Activated CD4-positive, alpha-beta T cell treated with anti-CD3 and anti-CD28 coated beads, Interleukin-2, amount 10 ng/mL, durations not matched to agents 24 days and 14 days (primary cell): ENCODE measurements at places on chromosomes 1 and 21. TPM values are rescaled to one million over a fixed set of nuclear protein-coding genes. Genes with fewer than 3 reads are reported as not detected.

DNA sequence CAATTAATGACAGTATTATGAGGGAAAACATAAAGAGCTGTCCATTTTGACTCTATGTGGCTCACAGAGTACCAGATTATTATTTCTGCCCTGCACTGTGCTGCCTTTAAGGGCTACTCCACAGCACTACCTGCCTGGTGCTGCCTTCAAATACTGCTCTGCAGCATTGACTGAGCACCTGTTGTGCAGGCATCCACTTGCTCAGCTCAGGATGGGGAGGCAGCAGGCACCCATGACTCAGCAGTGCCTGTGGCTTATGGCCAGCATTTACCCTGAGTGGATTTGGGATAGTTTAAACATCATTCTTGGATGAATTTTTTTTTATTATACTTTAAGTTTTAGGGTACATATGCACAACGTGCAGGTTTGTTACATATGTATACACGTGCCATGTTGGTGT lies 953 bp upstream of the KPRP start:
- H3K4me1 ChIP-seq: no peaks in the 10 kb centered on the region
- no peaks in the 10 kb centered on the region for H3K27me3 ChIP-seq
- no peak for DNase-seq
- H3K4me3 ChIP-seq: no peak overlapping the region
- no peak overlapping the region for H3K27ac ChIP-seq
- H3K36me3 ChIP-seq: no peaks in the 10 kb centered on the region

- peak; percentile 100 for DNase-seq
- peak overlapping the region; percentile 88 for H3K4me3 ChIP-seq
- H3K4me1 ChIP-seq: peaks cover 32% of the 10 kb centered on the region
- H3K27me3 ChIP-seq: peaks cover 4% of the 10 kb centered on the region
- peak overlapping the region; percentile 91 for H3K27ac ChIP-seq
Observed at GRCh38 chr1:6784560-6785317, 515 bp upstream of the CAMTA1 start.

DNA sequence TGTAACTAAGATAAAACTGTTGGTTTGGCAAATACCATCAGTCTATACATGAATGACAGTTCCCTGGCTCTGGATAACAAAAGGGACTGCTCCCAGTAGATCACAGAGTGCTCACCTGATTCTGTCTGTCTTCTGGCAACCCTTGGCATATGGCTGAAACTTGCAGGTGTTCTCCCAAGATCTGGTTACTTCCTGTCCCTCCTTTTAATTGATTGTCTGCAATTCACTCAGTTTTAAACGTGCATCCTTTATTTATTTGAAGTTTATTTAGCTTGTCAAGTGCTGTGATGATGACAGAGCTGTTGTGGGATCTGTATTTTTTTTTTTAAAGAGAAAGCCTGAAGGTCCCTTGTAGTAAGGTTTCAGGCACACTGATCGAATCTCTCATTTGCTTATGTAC lies 3.4 kb downstream of the KCNA3 start:
- peak overlapping the region; percentile 95 for H3K4me3 ChIP-seq
- peaks cover 39% of the 10 kb centered on the region for H3K36me3 ChIP-seq
- H3K27ac ChIP-seq: peak overlapping the region; percentile 94
- peaks cover 54% of the 10 kb centered on the region for H3K4me1 ChIP-seq
- H3K27me3 ChIP-seq: no peaks in the 10 kb centered on the region
- peak; percentile 79 for DNase-seq

GRCh38 chr21:41769111-41769510 lies 2.3 kb upstream of the RIPK4 start:
- no peak overlapping the region for H3K27ac ChIP-seq
- no peak for DNase-seq
- H3K4me1 ChIP-seq: peaks cover 20% of the 10 kb centered on the region
- H3K27me3 ChIP-seq: peaks cover 74% of the 10 kb centered on the region
- peaks cover 6% of the 10 kb centered on the region for H3K36me3 ChIP-seq

GRCh38 chr1:222618880-222619596 lies 1.1 kb downstream of the MIA3 start:
- peak; percentile 75 for DNase-seq
- peak overlapping the region; percentile 74 for H3K27ac ChIP-seq
- peaks cover 32% of the 10 kb centered on the region for H3K4me1 ChIP-seq
- peaks cover 20% of the 10 kb centered on the region for H3K36me3 ChIP-seq
- peaks cover 20% of the 10 kb centered on the region for H3K27me3 ChIP-seq

DNA sequence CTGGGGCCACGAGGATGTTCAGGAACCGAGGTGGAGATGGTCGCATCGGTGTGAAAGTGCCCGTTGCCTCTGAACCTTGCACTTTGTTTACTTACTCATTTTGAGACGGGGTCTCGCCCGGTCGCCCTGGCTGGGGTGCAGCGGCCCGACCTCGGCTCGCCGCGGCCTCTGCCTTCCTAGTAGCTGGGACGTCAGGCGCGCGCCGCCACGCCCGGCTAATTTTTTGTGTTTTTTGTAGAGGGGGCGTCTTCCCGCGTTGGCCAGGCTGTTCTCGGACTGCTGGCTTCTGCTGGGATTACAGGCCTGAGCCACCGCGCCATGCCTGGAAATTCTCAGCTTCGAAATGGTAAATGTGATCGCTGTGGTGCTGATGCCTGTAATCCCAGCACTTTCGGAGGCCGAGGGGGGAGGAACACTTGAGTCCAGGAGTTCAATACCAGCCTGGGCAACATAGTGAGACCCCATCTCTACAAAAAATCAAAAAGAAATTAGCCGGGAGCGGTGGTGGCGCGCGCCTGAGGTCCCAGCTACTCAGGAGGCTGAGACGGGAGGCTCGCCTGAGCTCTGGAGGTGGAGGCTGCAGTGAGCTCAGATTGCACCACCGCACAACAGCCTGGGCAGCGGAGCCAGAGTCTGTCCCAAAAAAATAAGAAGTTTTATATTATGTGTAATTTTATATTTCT lies 684 bp upstream of the MRPL20 start:
- peak overlapping the region; percentile 96 for H3K4me3 ChIP-seq
- DNase-seq: peak; percentile 77
- H3K27ac ChIP-seq: peak overlapping the region; percentile 84
- H3K4me1 ChIP-seq: peaks cover 21% of the 10 kb centered on the region
- peaks cover 51% of the 10 kb centered on the region for H3K36me3 ChIP-seq

GRCh38 chr1:38062361-38063288 lies 16.0 kb upstream of the POU3F1 start:
- H3K27me3 ChIP-seq: peaks cover 9% of the 10 kb centered on the region
- no peak overlapping the region for H3K27ac ChIP-seq
- no peak for DNase-seq
- H3K4me1 ChIP-seq: no peaks in the 10 kb centered on the region
- H3K36me3 ChIP-seq: no peaks in the 10 kb centered on the region

- H3K36me3 ChIP-seq: no peaks in the 10 kb centered on the region
- no peak overlapping the region for H3K27ac ChIP-seq
- H3K4me3 ChIP-seq: no peak overlapping the region
- peaks cover 12% of the 10 kb centered on the region for H3K27me3 ChIP-seq
Observed at GRCh38 chr1:179781962-179782361, 38.9 kb downstream of the FAM163A start.

GRCh38 chr1:173295391-173295790 lies 88.3 kb upstream of the TNFSF4 start:
- no peak for DNase-seq
- peaks cover 29% of the 10 kb centered on the region for H3K27me3 ChIP-seq
- no peak overlapping the region for H3K27ac ChIP-seq
- H3K36me3 ChIP-seq: no peaks in the 10 kb centered on the region

The ANKRD35 gene
- total RNA-seq: 0.40 TPM in 2 replicates

DNA sequence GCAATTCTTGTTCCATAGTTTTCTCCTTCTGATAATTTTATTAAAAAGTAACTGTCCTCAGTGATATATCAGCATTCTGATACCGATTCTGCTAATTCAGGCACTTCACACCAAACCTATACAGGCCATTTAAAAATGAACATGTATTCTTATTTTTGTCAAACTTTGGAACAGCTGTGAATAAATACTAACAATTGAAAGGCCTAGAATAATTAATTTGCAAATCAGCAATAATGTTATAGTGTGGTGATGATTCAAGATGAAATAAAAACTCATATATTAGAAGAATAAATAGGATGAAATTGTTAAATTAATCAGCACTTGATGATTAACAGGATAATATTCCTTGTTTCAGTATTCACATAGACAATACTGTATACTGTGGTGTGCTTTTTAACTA lies 9.9 kb downstream of the CDKN2C start:
- DNase-seq: no peak
- H3K27me3 ChIP-seq: peaks cover 43% of the 10 kb centered on the region
- peaks cover 9% of the 10 kb centered on the region for H3K36me3 ChIP-seq
- H3K27ac ChIP-seq: no peak overlapping the region
- H3K4me1 ChIP-seq: peaks cover 19% of the 10 kb centered on the region

DNA sequence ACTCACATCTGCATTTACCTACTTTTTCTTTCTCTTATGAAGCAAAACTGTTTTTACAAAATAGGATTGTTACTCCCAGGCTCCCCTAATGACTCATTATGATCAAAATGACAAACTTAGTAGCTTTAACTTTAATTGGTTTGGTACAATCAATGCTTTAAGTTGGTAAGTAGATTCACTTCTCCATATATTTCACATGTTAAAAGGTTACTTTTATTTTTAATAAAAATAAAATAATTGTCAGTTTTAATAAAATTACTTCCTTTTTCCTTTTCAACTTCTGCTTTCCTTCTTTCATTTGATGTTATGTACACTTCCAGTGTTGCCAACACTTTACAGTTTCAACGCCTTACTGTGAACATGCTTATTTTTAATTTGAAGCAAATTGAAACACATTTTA lies 477.6 kb downstream of the SETD4 start:
- peaks cover 3% of the 10 kb centered on the region for H3K27me3 ChIP-seq
- no peak overlapping the region for H3K27ac ChIP-seq
- H3K4me1 ChIP-seq: peaks cover 12% of the 10 kb centered on the region

DNA sequence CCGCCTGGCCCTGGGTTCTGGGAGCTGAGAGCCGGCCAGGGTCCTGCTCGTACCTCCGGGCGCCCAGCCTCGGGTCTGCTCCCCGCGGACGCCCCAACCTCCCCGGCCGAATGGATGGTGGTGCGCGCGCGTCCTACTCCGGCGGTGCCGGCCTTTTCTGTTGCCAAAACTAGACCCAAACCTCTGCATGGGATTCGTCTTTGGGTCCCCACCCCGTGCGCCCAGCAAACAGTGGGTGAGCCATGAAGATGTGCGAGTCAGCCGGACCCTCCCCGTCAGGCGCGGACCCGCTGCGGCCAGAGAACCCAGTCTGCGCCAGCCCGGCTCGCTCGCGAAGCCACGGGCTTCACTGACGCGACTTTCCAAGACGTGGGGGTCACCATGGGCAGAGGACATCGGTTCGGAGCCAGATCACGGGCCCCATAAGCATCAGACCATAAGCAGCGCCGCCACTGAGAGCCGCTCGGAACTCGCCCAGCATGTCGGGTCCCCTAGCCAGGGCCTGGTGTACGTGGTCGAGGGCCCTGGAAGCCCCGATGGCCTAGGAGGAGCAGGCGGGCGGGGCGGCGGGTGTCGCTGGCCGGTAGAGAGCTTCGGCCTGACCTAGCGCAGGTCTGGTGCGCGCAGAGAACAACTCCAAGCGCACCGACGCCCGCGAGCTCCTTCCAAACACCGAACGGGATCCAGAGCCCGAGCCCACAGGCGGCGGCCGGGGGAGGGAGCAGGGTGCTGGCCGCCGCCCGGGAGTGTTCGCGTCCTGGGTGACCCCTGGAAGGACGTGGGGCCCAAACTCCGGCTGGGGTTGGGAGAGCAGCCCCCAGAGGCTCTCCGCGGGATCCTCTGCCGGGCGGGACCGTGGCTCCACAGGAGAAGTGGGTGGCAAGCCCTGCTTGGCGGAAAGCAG lies 1.0 kb upstream of the TP73 start:
- peak; percentile 61 for DNase-seq
- H3K4me1 ChIP-seq: peaks cover 20% of the 10 kb centered on the region
- no peak overlapping the region for H3K27ac ChIP-seq
- peak overlapping the region; percentile 53 for H3K4me3 ChIP-seq

DNA sequence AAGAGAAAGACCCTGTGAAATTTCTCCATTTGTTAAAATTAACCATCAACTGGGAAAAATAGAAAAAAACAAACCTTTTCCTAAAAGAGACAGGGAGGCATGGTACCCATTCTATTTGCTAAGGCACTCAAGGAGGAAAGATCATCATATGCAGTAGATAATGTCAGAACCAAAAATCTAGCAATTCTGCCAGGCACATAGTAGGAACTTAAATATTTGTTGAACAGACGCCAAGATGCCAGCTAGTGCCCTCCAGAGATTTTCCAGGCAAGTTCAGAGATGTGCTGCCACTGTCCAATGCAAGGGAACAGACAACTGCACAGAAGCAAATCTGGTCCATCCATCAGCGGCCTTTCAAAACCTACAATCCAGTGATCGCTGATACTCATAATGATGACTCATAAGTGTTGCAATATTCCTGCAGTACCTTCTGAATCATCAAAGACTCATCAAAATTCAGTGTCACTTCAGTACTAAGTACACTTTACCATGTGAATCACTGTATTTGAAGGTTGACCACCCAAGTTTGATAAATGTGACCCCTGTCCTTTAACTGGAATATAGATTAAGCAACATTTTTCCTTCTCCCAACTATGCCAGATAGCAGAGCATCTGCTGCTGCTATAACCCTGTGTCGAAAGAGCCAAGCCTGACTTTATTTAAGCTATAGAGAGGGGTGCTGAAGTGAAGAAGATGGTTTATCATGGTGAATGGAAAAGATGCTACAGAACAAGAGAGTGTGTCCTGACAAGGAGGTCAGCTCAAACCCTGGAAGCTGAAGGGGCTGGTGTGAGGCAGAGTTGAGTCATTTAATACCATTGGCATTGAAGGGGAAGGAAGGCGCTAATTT lies 99.1 kb downstream of the MT1HL1 start:
- no peaks in the 10 kb centered on the region for H3K27me3 ChIP-seq
- H3K27ac ChIP-seq: no peak overlapping the region
- H3K36me3 ChIP-seq: peaks cover 20% of the 10 kb centered on the region
- peaks cover 4% of the 10 kb centered on the region for H3K4me1 ChIP-seq
- H3K4me3 ChIP-seq: no peak overlapping the region
- DNase-seq: no peak

- peaks cover 6% of the 10 kb centered on the region for H3K36me3 ChIP-seq
- no peak overlapping the region for H3K4me3 ChIP-seq
- H3K4me1 ChIP-seq: peaks cover 22% of the 10 kb centered on the region
Observed at GRCh38 chr1:205248793-205249601, 21.3 kb downstream of the TMCC2 start.

- H3K4me3 ChIP-seq: no peak overlapping the region
- H3K27ac ChIP-seq: no peak overlapping the region
- no peaks in the 10 kb centered on the region for H3K4me1 ChIP-seq
Observed at GRCh38 chr1:4344065-4344732, 310.2 kb upstream of the AJAP1 start.

The NLRP3 gene
- total RNA-seq: 0.14 and 0.16 TPM in 2 replicates

The ETNK2 gene
- 0.07 TPM in 1 of 2 replicates, not detected in the other for total RNA-seq
